Upper lobe of right lung (tissue), 1 donor: ENCODE measurements at places on chromosomes 7 and 10.
A peak's percentile ranks its signal among the peaks of the same experiment; 100 is the strongest.

GRCh38 chr10:113680190-113681111, 739 bp downstream of the CASP7 start:
- DNase-seq = peak; percentile 71

DNA sequence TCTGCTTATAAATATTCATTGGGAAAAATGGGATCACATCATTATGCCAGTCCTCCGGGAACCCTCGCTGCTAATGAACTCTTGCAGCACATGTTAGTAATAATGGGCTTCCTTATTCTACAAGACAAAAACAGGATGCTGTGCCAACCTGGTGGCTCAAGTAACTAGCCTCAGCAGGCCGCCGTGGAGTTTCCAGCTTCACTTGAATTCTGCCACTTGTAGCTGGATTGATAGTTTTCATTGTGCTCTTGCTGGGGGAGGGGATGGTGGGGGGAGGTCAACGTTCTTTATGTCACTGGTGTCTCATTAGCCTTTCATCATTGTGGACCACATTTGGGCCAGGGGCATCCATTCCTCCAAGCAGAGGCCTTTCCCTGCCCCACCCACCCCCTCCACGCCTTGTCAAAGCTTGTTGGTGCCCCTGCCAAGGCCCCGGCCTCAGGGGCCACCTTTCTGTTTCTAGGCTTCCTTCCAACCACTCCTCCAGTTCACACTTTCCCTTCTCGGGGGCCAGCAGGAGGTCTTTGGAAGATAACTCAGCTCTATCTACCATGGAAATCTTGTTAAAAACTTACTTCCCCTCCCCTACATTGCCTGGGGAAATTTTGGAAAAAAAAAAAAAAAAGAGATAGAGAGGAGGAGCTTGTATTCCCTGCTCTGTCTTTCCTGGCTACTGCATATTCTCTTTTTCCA, 153.9 kb downstream of the BMPER start:
- DNase-seq = no peak

DNA sequence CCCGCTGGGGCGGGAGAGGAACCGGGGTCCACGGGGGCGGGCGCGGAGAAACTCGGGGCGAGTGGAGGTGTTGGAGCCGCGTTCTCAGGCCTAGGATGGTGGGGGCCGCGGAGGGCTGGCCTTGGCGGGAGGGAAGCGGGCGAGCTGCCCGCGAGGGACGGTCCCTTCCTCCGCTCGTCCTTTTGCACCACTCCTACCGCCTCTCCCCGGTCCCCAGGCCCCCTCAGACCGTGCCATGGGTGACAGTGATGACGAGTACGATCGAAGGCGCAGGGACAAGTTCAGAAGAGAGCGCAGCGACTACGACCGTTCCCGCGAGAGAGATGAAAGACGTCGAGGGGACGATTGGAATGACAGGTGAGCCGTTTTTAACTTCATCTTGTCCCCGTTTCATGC, 451 bp downstream of the SRRT start:
- DNase-seq = no peak

DNA sequence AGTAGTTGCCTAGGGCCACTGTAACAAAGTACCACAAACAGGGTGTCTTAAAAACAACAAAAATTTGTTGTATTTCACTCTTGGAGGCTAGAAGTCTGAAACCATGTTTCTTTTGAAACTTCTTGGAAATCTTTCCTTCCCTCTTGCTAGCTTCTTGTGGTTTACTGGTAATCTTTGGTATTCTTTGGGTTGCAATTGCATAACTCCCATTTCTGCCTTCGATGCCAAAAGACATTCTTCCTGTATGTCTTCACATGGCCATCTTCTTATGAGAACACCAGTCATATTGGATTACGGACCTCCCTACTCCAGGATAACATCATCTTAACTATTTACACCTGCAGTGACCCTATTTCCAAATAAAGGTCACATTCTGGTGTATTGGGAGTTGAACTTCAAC, 357.4 kb downstream of the PPP1R3A start:
- no peak for DNase-seq

- no peak for DNase-seq
These were observed 8.3 kb downstream of the MDFIC start for GRCh38 chr7:114930107-114930661.

- peak; percentile 67 for DNase-seq
These were observed 179.6 kb downstream of the CELF2 start for GRCh38 chr10:11197266-11197712.

- DNase-seq = no peak
These were observed 82.5 kb downstream of the ZNF365 start for GRCh38 chr10:62456611-62457101.

DNA sequence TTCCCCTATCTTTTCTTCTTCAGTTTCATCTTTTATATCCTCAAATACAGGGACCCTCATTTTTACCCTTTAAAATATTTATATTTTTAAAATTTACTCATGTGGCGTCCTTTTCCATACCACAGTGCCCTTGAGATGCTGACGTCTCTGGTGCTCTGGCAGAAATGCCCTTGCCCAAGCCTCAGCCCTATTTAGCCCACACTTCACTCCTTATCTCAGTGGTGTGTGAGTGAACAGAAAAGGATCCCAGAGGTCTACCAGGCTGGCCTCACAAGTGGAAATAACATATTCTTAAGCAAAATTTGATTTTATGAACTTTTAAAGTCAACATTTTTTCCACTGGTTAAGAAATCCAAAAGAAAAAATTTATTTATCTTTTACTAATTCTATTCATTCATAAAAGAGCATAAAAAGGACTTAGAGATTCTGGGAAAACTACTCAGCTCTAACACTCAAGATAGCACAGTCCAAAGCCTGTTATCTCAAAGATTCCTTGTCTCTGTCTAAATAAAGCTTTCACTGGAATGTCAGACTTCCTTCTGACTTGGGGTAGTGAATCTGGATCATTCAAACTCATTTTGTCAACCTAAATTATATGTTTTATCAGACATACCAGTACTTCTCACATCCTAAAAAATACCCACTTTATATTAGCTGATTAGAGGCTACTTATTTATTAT, at the start of gene NEBL:
TSS of gene NEBL (minus strand) at position 166 of the 680 bp plus-strand sequence. CDS start at position 60, 106 bp downstream.
- no peak for DNase-seq

DNA sequence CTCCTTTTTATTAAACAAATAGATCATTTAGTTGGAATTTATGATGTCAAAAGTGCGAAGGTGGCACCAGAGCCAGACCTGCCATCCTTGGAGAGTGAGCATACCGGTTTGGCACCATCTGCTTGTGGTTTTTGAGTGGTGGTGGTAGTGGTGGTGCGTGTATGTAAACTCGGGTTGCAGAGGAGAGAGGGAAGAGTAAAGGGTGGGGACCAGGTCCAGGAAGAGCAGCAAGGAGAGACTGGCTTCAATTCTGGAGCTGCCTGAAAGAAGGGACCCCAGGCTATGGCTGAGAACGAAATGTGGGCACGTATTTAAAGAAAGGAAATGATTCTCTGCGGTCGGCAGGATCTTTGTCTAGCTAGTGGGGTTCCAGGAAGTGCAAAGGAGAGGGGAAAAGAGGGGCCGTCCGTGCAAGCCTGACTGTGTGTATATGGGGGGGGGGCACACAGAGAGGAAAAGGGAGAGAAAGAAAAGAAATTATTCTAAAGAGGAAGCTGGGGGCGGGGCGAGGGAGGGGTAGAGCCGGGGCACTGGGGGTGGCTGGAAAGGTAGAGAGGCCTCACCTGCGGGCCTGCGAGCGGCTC, 448 bp upstream of the GOLGA7B start:
- peak; percentile 55 for DNase-seq

GRCh38 chr7:55778631-55779030, 83.9 kb downstream of the SEPTIN14 start:
- no peak for DNase-seq

- no peak for DNase-seq
These were observed 38.6 kb downstream of the ZNRF2 start for GRCh38 chr7:30323006-30323355.

- no peak for DNase-seq
These were observed 86.2 kb upstream of the LRGUK start for GRCh38 chr7:134040988-134041387.

DNA sequence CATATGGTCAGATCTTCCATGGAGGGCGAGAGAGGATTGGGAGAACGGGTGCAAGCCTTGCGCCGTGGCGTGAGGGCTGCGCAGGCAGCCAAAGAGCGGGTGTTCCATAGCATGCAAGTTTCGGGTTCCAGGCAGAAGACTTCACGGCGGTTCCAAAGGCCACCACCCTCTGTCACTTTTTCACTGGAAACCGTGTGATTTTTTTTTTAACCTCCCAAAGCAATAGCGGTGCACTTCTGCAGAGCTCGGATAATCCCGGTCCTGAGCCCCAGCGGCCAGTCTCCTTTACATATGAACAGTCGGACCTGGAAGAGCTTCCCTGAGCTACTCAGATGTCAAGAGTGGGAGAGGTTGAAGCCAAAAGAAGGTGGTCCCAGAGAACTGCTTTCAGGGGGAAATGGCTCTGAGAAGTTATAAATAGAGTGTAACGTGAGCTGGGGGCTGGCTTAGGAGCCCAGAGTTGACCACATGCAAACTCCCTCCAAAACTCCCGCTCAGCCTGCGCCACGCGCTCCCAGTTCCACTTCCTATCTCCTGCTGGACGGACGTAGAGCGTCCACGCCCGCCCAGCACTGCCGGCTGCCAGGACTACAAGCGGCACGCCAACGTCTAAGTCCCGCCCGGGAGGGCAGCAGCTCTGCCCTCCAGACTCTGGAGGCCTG, at the start of gene MEOX2:
TSS of gene MEOX2 (minus strand) at position 389 of the 662 bp plus-strand sequence. CDS start at position 108, 281 bp downstream.
- peak; percentile 75 for DNase-seq

DNA sequence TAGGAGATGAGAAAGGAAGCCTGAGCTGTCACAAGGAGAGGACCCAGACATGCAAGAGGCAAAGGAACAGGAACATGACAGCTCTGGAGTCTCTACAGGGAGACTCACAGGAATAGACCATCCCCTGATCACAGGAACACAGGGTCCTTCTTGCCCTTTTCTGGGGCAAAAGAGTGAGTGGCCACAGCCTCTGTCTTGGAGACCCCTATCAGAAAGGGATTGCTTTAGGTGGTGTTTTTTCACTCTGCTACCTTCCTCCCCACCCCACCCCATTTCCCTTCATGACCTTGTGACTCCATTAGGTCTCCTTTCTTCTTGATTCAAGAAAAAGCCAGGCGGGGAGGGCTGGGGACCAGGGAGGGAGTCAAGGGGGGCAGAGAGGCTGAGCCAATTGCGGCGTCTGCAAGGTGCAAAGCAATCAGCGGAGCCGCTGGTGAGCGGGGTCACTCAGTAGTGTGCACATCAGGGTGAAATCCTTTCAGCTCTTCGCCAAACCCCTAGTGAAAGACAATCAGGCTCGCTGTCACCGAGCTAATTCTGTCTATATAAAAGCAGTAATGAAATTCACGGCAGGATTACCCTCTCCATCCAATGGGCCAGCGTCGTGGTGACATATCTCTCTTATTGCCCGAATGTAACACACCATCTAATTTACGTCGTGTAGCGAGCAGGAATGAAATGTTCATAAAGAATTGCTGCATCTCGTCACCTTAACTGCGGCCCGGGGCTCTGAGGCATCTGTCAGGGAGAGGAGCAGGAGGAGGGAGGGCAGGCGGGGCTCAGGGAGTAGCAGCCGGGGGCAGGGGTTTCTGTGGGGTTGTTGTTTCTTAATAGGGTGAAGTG, 31.5 kb upstream of the BTRC start:
- DNase-seq = no peak
